ENCODE measurements at places on chromosomes 2 and 18.
A peak's percentile ranks its signal among the peaks of the same experiment; 100 is the strongest.

DNA sequence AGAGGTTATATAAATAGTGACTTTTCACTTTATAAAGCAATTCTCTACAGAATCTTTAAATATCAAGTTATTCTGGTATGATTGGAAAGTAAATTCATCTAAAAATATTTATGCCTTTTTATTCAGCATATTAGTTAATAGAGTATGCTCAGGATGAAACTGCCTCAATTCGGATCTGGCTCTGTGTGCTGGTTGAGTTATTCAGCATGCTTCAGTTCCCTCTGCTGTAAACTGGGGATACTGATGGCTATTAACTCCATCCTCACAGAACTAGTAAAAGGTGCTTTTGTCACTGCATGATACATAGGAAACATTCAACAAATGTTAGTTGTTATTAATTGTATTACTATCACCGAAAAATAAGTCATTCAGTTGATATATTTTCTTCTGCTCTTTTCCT, 250.3 kb downstream of the NRXN1 start:
- DNase-seq = no peak

GRCh38 chr2:205040323-205040722, 495.0 kb downstream of the PARD3B start:
- no peak for DNase-seq

DNA sequence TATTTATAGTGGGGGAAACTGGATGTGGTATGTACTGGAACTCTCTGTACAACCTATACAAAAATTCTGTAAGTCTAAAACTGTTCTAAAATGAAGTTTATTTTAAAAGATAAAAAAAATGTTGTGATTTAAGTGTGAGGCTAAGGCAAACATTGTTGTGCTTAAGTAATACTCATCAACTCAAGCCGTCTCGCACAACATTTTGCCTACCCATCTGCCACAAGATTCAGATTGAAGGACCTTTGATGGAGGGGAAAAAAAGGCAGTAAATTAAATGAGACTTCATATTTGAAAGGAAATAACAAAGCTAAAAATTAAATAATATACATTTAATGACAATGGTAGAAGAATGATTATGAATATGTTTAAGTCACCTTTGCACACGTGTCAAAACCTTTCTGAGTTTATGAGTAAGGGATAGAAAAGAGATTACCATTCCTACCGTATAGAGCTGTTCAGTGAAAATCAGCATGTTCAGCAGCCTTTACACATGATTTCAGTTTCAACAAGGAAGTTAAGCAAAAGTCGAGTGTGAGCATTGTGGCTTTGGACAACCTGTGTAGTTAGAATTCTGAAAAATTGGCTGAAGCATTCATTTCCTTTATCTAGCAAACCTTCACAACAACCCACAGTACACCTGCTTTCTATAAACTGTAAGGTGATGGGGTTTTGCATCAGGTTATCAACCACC, 499.3 kb downstream of the IRS1 start:
- no peak for DNase-seq

GRCh38 chr2:46074501-46074900, 222.7 kb upstream of the EPAS1 start:
- no peak for DNase-seq

- DNase-seq = no peak
Observed at GRCh38 chr18:12048010-12048826, 45.4 kb upstream of the ANKRD62 start.

DNA sequence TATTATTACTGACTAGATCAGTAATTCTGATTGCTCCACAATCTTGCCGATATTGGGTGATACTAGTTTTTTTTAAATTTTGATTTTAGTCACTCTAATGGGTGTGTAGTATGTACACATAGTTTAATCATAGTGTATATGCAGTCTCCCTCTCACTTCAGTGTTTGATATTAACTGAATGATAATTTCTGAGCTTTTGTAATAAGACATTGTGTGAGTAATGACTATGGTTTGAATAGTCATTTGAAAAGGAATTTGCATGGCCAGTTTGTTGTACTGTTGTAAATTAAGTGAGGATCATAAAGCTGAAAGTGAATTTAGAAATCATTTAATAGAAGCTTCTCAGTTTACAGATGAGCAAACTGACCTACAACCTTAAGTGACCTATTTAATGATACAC, 33.4 kb downstream of the USP14 start:
- DNase-seq = no peak

- DNase-seq = peak; percentile 31
Observed at GRCh38 chr2:38439863-38440262, 62.8 kb upstream of the ATL2 start.

DNA sequence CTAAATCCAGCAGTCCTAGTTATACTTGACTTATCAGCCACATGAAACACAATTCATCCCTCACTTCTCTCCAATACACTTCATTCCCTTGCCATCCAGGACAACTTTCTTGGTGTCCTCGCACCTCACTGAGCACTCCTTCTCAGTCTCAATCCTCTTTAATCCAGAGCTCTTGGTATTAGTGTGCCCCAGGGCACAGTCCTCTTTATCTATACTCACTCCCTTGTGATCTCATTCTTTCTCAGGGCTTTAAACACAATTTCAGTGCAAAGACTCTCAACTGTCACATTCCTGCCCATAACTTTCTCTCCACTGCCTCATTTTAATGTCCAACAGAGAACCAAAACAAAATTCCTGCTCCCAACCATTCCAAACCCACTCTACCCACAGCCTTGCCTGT, 60.8 kb upstream of the SPOPL start:
- no peak for DNase-seq

- no peak for DNase-seq
Observed at GRCh38 chr2:239454507-239454906, 53.7 kb upstream of the HDAC4 start.

DNA sequence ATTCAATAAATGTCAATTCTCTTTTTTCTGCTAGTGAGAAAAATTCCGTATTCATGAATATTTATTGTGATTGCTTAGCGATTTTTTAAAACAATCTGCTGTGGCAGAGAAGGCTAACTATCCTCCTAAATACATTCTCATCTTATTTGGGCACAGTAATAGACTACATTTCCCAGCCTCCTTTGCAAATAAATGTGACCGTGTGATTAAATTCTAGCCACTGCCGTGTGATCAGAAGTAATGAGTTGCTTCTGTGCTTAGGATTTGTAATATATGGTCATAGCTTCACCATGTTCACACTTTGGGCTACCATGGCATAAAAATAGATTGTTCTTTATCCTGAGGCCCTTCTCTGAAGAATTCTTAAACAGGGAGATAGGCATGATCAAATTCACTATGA, 179.6 kb downstream of the FAM124B start:
- DNase-seq = peak; percentile 31

- no peak for DNase-seq
Observed at GRCh38 chr2:163953390-163953907, 217.6 kb upstream of the FIGN start.

DNA sequence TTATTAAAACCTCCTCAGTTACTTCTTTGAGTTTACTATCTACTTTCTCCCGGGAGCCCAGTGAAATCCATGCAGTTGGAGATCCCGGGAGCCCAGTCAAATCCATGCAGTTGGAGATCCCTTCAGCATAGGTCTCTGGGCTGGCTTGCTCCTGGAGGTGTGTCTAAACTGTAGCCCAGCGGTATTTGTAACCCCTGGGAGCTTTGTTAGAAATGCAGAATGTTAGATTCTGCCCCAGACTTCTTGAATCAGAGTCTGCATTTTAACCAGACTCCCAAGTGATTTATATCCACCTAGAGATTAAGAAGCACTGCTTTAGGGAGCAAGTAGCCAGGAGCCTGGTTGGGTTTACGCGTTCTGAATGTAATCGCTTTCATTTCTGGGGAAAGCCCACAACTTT, 54.5 kb downstream of the ARHGAP28 start:
- no peak for DNase-seq

GRCh38 chr2:54015798-54016699, 45.3 kb upstream of the PSME4 start:
- DNase-seq = no peak

GRCh38 chr2:201049455-201049854, 22.0 kb downstream of the HYCC2 start:
- no peak for DNase-seq

DNA sequence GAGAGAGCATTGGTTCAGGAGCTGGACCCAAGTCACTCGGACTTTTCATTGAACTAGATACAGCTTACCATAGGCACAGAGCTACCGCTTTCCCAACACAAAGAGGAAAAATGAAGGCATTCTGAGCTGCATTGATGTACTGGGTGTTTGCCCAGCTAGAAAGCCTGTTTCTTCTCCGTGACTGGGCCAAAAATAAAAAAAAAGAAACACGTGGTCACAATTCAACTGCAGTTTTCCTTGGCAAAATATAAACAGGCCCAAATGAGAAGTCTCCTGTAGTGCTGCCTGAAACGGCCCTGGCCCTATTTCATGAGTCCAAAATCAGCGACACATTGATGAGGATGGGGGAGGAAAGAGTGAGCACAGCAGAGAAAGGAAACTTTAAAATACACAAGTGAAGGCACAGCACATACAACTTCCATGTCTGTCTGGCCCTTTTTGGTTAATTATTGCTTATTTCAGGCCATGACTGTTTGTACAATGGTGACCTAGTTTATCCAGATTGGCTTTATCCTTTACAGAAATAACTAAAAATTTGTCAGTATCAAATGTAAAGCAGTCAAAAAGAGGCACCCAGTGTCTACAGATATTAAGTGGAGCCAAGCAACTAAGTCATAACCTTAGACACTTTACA, 179.7 kb downstream of the ICOS start:
- DNase-seq = no peak

Data from RCC 7860 (cell line).